Right lung (tissue), 10 donors: ENCODE measurements at places on chromosomes 13 and 19.

DNA sequence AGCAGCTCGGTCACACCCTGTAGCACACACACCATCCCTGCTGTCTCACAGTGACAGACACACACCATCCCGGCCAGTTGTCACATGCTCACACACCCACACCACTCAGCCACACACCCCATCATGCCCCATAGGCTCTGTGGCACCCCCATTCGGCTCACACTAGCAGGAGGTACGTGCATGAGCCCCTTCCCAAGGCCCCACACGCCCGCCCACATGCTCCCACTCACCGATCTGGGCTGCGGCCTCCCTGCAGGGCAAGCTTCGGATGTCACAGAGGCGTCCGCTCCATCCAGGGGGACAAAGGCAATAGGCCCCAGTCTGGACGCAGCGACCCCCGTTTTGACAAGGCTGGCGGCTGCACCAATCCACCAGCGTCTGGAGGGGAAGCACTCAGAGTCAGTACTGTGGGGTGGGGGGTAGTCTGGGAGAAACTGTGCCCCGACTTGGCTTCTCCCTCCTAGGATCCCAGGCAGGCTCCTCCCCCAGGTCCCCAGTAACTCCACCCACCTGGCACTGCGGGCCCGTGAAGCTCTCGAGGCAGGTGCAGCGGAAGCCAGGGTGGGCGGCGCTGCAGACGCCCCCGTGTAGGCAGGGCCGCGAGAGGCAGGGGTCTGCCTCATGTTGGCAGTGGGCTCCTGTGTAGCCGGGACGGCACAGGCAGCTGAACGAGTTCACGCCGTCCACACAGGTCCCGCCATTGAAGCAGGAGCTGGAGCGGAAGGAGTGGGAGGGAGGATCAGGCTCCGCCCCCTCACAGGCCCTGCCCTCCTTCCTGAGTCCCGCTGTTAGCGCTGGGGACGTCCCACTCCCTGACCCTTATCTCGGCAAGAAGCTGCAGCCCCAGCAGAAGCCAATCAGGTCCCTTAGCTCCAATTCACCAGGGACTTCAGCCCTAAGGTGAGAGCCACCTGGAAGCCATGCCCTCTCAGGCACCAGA, 20.1 kb downstream of the NOTCH3 start:
- no peak for DNase-seq

- no peak for DNase-seq
Observed at GRCh38 chr19:36125557-36125956, 10.3 kb downstream of the TBCB start.

DNA sequence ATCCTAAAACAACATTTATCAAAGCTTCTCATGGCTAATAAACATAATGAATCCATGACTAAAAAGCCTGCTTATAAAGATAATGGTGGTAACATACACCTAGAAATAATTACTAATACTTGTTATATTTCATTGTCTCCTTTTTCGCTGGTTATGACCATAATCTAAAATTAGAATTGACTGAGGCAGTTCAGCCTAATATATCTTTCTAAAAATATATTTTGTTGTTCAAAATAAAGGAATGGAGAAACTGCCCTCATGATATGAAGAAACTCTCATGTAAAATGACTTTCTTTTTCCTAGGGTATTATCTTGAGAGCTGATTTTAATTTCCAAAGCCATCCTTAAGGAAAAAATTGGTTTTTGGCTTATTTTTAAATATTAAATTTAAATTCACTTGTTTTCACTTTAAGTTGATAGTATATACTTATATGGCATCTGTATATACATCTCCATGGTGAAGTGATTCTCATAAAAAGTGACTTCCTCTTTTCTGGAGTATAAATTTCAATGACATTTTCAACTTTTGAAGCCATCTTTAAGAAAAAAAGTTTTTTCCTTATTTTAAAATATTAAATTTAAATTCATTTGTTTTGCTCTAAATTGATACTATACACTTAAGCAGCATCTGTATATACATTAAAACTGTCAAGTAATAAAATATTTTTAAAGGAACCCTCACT, 204.6 kb downstream of the VWA8 start:
- no peak for DNase-seq

DNA sequence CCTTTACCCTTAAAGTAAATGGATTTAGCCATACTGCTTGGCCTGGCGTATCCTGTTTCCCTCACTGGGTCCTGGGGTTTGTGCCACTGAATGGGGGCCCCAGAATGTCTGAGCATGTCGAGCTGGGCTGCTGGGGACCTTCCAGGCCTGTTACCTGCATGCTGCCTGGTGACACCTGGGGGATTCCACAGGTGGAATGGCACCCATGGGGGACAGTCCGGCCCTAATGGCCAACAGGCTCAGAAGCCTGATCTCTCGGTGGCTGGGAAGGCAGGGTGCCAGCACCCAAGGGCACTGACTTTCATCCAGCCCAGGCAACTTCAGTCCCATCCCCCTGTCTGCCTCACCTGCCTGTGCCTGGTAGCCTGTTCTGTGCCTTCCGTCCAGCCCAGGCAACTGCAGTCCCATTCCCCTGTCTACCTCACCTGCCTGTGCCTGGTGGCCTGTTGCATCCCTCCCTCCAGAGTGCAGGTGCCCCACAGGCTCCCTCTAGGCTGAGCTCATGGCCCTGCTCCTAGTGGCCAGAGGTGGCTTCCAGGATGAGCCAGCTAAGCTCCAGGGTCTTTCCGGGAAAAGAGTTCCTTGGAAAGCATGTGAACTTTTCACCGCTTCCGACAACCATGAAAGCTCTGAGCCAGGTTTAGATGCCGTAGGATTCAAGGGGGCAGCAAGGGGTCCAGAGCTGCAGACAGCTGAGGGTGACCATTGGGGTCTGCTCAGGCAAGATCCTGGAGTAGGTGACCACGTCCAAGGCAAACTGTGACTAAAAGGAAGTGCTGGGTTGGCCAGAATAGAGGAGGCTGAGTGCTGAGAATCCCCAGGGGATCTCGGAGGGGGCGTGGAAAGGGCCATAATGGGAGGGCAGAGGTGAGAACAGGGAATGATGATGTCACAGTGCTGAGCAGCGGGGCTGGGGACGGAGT, 30.3 kb upstream of the ZNF492 start:
- no peak for DNase-seq

DNA sequence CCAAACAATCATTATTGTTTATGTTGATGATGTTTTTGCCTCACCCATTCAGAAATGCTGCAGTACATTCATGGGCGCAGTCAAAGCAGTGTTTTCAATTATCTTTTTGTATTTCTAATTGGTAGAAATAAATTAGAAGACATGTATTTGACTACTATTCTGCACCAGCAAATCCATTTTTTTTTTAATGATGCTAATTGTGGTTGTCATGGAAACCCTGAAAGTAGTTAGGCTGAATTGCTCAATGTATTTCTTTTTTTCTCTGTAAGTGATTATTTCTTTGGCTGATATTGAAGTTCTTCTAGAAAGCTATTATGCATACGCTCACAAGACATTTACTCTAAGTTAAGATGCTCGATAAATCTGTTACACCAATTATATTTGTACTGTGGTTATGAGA, 101.2 kb downstream of the RFC3 start:
- DNase-seq, result peak; percentile 9

- DNase-seq, result no peak
Observed at GRCh38 chr13:99316657-99317256, 9.6 kb upstream of the GPR183 start.

DNA sequence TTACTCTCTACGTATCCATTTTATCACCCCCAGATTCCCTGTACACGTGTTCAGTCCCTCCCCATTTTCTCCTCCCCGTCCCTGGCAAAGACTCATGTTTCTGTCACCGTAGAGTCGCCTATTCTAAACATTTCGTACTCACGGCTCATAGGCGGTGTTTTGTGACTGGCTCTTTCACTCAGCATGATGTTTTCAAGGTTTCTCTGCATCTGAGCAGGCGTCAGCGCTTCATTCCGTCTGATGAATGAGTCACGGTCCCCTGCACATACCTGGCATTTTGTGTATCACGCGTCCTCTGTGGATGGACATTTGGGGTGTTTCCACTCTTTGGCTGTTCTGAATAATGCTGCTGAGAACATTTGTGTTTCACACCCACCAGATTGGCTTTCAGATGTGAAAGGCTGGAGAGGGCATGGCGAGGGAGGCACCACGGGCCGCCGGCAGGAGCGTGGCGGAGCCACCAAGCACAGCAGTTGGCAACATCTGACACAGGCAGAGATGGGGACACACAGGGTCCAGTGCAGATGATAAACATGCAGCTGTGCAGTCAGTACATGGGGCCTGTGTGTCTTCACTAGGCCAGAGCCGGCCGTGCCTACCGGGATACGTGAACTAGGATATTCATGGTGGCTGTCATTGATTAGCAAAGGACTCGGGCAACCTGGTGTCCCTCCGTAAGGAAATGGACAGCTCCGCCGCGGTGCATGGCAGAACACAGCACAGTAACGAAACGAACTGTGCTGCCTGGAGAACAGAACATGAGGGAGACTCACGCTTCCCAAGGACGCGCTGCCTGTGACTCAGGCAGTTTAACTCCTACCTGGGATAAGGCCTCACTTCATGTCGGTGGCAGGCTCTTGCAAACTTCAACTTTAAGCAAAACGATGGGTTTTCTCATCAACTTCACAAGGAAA, 117.2 kb downstream of the ATP11A start:
- DNase-seq, result no peak

GRCh38 chr19:36257520-36257876, 42.6 kb downstream of the ZNF146 start:
- peak; percentile 5 for DNase-seq

- DNase-seq, result no peak
Observed at GRCh38 chr13:106548064-106548696, 12.7 kb upstream of the EFNB2 start.

DNA sequence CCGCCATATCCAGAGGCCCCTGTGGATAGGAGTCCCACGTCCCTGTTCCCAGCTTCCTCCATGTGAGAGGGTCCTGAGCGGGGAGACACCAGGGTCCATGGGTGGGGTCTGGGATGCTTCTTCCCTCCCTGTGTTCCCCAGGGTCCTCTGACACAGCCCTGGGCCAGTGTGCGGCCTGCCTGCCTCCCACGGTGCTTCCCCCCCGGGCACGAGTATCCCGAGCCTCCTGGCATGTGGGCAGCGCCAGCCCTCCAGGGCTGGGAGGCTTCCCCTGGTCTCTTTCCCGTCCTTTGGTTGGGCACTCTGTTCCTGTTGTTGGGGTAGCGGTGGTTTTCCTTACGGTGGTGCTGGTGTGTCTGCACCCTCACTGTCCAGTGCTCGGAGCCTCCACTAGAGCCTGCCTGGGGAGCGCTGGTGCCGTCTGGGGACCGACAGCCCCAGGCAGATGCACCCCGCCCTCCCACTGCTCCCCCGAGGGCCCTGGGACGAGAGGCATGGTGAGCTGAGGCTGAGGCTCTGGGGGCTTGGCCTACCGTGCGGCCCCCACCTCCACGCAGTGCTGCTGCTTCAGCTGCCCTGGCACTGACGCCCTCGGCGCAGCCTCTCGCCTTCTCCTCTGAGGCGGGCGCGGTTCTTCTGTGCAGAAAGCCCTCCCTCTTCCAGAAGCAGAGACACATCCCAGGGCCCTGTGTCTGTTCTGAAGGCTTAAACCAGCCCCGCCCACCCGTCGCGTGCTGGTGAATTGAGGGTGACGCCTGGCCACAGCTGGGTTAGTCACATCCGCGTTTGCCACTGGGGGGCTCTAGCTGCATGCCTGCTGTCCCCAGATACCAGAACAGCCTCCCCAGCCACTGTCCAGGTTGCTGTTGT, 27.9 kb downstream of the PLEKHJ1 start:
- no peak for DNase-seq

GRCh38 chr19:47663435-47663910, 49.7 kb upstream of the EHD2 start:
- no peak for DNase-seq

- DNase-seq, result no peak
Observed at GRCh38 chr19:32889137-32889934, 19.8 kb upstream of the SLC7A9 start.

- no peak for DNase-seq
Observed at GRCh38 chr19:15014579-15014978, 34.7 kb upstream of the CASP14 start.

DNA sequence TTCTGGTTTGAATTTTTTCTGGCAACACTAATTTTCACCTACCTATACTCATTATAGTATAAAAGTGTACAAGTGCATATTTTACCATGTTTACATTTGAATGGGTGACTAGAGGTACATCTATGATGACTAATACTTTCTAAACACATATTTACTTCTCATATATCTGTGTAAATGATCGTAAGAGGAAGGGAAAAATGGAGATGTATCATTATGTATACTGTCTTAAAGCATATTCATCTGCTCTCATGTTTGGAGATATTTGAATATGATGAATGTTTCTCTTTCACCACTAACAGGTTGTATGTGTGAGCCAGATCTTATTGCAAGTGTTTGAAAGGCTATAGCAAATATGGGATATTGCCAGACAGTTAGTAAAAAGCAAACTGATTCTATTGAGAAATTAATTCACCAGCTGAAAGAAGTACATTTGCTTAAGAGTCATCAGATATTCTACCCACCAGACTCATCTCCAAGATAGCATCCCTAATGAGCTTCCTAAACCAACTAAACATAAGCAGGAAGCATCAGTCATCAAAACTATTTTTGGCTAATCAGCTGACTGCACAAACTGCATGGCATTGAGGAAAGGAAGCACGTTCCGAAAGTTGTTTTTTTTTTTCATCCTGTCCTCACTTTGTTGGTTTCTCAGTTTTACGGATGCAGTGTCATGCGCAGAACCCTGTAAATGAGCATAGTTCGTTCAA, 738.2 kb downstream of the GPC5 start:
- DNase-seq, result no peak
